ENCODE measurements at places on chromosomes 12 and 14.
A peak's percentile ranks its signal among the peaks of the same experiment; 100 is the strongest.

DNA sequence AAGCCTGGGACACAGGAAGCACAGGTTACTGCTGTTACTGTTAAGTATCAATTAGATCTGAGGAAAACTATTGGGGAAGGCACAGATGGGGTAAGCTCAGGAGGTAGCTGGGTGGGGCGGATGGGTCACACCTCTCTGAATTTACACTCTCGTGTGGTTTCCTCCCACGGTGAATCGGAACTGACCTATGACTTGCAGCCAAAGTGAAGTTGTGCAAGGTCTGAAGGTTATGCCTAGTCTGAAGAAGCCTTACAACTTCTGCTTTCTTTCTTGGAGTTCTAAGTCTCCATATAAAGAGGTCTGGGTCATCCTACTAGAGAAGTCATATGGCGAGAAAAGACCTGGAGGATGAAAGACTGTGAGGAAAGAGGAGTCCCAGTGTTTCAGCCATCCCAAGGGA lies 25.6 kb upstream of the GPATCH2L start:
- DNase-seq = no peak

- no peak for DNase-seq
Observed at GRCh38 chr12:24600996-24601395, 347.9 kb downstream of the BCAT1 start.

DNA sequence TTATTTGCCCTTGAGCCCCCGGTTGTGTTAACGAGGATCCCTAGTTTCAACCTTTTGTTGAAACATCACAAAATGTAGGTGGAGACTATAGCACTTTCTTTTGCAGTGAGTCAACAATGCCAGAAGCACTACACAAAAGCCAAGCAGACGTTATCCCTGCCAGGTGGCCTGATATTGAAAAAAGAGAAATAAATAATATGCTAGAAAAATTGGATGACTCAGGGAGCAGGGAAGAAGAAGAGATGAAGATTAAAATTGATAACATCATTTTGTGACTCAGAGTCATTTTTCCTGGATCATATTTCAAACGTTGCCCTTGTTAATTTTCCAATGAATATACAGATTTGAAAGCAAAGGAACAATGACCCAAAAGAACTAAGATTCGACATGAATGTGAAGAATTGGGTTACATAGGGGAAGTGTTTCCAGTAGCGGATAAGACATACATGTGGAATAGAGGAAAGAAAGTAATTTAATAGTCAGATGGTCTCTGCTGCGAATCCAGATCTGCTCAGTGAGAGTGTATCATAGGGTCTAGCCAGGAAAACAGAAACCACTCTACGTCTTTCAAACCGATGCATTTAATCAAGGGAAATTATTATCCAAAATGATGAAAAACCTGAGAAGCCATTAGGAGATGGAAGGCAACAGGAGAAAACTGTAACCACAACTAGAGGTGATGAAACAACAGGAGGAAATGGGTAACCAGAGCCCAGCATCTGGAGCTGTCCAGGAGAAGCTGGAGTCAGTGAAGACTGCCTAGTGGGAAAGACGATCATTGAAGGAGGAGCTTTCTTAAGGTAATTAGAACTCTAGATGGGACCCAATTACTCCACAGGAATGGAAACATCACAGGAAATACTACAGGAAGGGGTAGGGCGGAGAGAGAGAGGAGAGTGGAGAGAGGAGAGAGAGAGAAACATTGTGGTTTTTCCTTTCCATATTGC lies 57.9 kb downstream of the RERG start:
- no peak for DNase-seq

DNA sequence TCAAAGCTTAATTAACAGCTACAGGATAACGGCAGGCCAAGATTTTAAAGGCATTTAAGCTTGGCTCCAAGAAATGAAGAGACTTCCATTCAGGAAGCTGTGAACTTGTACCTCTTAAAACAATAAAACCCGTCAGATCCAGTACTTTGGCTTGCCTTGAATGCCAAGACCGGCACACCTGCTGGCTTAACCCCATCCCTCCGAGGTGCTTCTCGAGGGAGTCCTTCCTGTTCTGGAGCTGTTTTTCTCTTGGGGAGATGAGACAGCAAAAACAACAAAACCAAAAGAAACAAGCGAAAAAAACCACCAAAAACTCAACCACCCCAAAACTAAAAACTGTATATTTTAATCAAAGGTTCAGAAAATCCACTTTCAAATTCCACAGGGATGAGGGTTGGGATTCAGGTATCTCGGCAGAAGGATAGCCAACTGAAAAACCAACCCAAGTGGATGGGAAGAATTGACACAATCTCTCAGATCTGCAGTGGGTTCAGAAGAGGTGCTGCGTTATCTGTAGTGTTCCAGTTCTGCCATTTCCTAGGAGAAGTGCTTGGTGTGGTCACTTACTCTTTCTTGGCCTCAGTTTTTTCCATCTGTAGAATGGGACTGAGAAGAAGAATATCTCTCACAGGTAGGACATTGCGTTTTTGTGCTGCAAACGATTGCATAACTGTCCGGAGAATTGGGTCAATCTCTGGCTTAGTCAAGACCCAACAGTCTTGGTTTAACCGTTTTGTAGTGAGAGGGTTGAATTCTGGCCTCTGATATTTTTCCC lies 420.1 kb downstream of the VRK1 start:
- no peak for DNase-seq

DNA sequence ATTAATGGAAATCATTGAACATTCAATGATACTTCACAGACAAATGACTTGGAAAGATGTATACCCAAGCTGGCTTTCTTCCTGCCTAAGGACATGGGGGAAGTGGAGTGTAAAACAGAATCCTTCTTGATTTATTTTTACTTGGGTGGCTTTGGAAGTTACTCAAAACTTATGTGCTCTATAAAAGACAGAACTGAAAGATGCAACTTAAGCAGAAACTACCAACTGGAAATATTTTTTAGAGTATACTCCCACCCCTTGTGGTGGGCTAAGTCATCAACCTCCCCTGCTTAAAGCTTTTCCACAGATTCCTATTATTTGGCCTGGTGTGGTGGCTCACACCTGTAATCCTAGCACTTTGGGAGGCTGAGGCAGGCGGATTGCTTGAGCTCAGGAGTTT lies 126.0 kb upstream of the ATP2B1 start:
- DNase-seq = no peak

DNA sequence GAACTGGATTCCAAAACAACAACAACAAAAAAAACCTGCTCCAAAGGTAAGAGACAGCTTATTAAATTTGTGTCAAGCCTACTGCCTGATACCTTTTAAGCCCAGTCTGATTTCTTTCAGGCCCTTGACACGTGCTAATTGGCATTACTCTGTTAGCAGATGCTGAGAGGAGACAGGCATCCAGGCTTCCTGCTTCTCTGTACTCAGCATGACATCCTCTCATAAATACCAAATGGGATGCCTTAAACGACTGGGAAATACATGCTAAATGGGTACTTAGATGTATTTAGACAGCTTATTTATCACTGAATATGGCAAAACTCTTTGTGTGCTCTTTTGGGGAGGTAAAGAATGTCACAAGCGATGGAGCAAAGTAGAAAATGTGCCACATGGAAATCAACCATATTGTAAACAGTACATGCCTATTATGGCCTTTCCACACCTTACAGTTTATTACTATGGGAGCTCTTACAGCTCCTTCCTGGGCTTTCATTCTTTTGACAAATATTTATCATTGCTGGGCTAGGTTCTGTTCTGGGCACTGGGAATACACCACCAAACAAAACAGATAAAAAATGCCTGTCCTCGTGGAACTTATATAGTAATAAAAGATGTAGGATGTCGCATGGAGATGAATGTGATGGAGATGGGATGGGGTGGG lies 11.5 kb upstream of the PCED1B start:
- DNase-seq = no peak

DNA sequence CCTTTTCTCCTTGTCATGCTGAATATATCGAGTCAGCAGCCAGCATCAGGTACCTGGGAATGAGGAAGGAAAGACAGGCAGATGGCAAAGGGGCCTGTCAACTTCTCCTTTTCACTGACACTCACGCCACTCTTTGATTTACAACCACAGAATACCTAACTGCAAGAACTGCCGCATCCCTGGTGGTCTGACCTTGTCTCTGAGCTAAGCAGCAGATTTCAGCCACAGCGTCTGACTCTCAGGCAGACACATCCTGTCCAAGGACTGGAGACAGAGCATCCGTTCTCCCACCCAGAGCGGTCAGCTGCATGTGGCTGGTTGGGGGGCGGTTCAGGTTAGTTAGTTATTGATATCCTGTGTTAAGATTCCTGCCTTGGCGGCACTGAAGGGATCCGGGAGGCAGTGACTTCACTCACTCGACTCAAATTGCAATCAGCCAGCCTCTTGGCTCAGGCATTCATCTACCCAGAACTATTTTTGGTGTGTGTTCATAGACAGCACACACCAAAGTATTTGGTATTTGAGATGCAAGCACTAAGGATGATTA lies 11.2 kb upstream of the MAP1LC3B2 start:
- DNase-seq = peak; percentile 89

- peak; percentile 97 for DNase-seq
Observed at GRCh38 chr12:8687846-8688601, 9.8 kb upstream of the RIMKLB start.

GRCh38 chr12:57603815-57604453 lies 690 bp upstream of the DTX3 start:
- DNase-seq = peak; percentile 85

GRCh38 chr14:60622210-60622916 lies 26.9 kb downstream of the SIX1 start:
- DNase-seq = no peak

DNA sequence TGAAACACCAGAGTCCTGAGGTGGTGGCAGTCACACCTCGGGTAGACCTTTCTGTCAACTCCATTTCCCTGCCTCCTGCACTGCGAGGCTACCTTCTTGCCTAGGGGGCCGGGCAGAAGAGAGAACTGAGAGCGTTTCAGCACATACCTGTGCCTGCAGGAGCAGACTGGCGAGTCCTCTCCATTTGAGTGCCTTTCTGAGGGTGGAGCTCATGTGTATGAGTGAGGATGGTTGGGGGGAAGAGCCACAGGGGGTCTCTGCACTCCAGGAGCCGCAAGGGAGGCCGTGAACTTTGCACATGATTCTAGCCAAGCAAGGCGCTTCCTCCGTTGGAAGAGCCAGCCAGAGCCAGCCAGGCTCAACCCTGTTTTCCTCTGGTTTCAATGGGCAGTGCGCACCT lies 31.0 kb upstream of the CCND2 start:
- DNase-seq = peak; percentile 46

- DNase-seq = no peak
Observed at GRCh38 chr12:5213990-5214389, 170.3 kb downstream of the KCNA5 start.

DNA sequence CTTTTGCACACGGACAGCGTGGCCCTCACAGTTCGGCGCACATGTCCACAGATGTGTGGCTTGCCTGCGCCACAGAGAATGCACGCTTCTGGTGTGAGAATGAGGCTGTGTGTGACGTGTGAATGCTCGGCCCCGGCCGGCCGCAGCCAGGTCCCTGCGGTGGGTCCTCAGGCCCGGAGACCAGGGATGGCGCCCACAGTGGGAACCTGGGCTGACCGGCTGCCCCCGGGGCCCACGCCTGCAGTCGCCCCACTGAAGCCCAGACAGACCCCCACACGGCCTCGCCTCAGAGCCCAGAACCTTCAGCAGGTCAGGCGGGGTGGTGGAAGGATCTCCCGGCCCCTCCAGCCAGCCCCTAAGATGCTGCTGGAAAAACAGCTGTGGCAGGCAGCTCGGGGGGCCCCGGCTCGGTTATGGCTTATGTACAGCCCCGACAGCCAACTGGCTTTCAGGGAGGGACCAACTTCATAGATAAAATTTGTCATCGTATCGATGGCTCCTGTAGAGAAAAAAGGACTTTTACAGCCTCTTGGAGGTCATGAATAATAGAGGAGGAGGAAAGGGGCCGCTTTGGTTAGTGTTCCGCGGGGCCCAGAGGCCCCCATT lies 4.5 kb upstream of the C14orf180 start:
- DNase-seq = no peak

- no peak for DNase-seq
Observed at GRCh38 chr12:109020146-109020795, 597 bp downstream of the SVOP start.

DNA sequence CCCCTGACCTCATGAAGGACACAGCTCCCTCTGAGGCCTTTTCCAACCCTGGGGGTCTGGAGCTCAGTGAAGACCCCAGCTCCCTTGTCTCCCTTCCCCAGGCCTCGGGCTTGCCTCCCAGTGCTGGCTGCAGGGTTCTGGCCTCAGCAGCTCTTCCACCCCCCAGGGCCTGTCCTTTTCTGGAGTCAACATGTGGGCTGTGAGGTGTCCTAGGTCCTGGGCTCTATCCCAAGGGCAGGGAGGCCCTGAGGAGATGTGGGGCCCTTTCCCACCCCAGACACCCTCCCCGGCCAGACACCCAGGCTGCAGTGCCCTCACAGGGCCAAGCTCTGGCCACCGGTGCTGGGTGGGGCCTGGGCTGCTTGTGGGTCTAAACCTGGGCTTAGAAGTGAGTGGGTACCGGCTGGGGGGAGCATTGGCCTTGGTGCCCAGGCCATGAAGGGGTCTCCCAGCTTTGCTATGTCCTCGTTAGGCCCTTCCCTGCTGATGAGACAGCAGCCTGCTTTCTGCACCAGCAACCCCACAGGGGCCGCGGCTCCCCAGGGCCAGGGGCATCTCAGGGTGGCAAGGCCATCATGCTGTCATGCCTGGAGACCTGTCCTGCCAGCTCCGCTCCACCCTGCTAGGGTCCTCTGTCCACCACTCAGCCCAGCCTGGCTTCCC lies 2.7 kb upstream of the CRIP2 start:
- no peak for DNase-seq
